ENCODE measurements at places on chromosomes 7 and 10. TPM values are rescaled to one million over a fixed set of nuclear protein-coding genes. Genes with fewer than 3 reads are reported as not detected.

The PTCD1 gene
- polyA plus RNA-seq = 3.9 TPM

The GIMAP7 gene
- polyA plus RNA-seq = 17.5 TPM

The TMEM196 gene
- 0.52 TPM for polyA plus RNA-seq

The MEOX2 gene
- polyA plus RNA-seq = 1.7 TPM

The PLAC9 gene
- 69.0 TPM for polyA plus RNA-seq

The OR2A1 gene
- 0.63 TPM for polyA plus RNA-seq

The LIPN gene
- polyA plus RNA-seq = 0.11 TPM

The FAM24B gene
- 3.9 TPM for polyA plus RNA-seq

GRCh38 chr10:9254353-9254752, 1199.9 kb downstream of the GATA3 start:
- DNase-seq = no peak

GRCh38 chr10:58348571-58349033, 13.8 kb downstream of the UBE2D1 start:
- no peak for DNase-seq

GRCh38 chr10:120945801-120946302, 94.7 kb downstream of the WDR11 start:
- DNase-seq = no peak

- DNase-seq = no peak
These were observed 236.6 kb upstream of the GRB10 start for GRCh38 chr7:51019191-51019844.

GRCh38 chr7:74029991-74030415, 2.0 kb downstream of the ELN start:
- no peak for DNase-seq

- DNase-seq = no peak
These were observed 62.5 kb upstream of the INSIG1 start for GRCh38 chr7:155234950-155235789.

DNA sequence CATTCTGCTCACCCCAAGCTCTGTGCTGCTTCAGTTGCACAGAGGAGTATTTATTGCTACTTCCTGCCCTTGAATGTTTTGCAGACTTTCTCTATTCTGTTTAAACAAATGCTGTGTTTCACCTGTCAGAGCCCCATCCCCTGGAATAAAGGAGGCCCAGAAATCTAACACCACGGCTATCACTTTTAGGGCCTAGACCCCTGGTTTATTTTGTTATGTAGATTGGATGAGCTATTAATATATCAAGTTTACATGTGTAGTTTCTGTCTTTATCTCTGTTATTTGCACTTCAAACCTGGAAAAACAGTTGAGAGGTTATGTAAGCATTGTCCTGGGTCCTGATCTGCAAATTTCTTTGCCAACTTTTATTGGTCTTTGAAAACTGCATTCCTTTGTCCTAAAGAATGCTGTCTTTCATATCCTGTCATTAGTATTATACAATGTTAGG, 630.1 kb downstream of the PARD3 start:
- no peak for DNase-seq

DNA sequence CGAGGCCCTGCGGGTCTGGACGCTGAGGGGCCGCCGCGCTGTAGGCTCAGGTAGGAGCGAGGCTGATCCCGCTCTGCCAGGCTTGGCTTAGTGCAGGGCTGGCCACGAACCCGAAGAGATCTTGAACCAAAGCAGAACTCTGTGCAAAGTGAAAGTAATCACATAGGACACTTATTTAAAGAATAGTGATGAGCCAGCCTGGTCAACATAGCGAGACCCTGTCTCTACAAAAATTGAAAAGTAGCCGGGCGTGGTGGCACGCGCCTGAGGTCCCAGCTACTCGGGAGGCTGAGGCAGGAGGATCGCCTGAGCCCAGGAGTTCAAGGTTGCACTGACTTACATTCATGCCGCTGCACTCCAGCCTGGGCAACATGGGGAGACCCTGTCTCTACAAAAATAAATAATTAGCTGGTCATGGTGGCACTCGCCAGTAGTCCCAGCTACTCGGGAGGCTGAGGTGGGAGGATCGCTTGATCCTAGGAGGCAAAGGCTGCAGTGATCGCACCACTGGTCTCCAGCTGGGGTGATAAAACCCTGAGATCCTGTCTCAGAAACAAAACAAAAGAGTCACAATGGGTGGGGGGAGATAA, 541 bp downstream of the ZSCAN25 start:
- no peak for DNase-seq

- no peak for DNase-seq
These were observed 190.9 kb downstream of the BMPER start for GRCh38 chr7:34096198-34096651.

DNA sequence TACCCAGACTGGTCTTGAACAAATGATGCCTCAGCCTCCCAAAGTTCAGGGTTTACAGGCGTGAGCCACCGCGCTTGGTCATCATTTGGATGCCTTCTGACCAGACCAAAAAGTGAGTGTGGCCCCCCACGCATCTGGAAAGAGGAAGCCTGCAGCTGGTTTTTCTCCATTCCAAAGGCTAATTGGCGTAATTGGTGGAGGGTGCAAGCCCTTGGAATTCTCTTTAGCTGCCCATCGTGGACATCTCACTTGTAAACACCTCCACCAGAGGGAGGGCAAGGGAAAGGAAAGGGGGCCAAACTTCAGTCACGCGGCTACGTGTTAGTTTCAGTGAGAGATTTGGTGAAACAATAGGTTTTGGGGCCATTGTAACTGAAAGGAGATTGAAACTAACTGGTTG, 4.1 kb upstream of the ARHGAP21 start:
- DNase-seq = no peak

GRCh38 chr7:55177589-55178261, 158.9 kb downstream of the EGFR start:
- DNase-seq = no peak

- DNase-seq = no peak
These were observed 4.9 kb downstream of the DKK1 start for GRCh38 chr10:52318822-52319464.

DNA sequence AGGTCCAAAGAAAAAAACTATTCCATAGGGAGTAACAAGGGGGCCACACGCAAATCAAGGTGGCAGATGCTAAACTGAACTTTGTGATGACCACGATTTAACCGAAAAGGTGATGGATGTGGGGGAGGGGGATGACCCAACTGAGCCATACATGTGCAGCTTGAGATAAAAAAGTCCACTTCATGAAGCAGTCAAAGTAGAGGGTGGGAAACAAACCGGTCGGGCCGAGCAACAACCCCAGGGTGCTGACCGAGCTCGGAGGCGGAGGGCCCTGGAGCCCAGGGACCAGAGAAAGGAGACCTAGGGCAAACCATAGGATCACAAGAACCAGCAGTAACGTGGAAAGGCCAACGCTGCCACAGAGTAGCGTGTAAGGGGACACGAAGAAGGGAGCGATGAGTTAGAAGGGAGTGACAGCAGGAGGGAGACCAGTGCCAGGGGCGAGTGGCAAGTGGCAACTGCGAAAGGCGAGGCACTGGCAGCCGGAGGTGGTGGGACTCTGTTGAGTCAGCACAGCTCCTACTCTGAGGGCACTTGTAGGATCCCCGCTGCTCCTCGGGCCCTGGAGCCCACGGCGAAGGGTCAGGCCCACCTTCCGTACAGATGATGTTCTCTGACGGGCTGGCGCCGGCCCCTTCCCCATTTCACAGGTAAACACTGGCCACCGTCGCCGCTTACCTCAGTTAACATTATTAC, 540 bp downstream of the SNX13 start:
- peak; percentile 55 for DNase-seq

GRCh38 chr7:151432658-151433521, 7.1 kb downstream of the CRYGN start:
- DNase-seq = no peak

DNA sequence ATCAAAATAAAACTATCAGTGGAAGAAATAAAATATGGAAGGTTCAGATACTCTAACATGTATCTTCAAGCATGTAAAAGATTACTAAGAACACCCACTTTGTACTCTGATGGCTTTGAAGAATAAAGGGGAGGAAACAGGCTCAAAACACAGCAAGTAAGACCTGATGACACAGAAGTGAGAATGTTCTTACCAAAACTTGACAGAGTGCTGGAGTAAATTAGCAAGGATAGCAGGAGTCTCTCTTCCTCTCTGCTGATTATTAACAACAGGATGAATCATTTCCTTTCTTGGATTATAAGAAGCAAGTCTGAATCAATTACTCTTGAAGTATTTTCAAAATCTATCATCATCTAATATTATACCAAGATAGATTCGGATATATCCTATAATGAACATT, 47.5 kb downstream of the GLI3 start:
- DNase-seq = no peak

DNA sequence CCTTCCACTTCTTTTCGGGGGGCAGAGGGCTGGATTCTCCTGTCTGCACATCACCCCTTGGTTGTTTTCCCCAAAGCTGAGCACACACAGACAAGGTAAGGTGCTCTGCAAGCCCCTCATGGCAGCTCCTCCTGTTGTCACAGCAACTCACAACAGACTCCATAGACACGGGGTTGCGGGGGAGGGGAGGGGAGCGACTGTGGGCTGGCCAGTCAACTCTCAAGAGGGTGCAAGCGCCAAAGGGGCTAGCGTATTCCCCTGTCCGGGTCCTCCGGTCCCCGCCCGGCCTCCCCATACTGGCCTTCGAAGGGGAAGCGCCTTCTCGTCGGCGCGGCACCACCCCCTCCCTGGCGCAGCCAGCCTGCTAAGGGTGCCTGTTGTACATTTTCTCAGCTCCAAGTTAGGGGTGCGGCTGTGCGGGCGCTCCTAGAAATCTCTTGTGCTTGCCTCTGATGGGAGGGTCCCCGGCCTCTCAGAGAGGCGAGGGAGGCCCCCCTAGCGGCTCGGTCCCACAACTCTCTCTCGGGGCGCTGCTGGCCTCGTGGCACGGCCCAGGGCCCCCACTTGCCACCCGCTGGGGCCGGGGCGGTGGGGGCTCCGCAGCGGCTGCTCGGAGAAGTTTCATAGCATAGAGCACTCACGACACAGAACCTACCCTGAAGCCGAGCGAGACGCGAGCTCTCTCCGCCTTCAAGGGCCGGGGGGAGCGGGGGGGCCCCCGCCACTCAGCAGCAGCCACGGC, 498 bp downstream of the RHOBTB1 start:
- peak; percentile 75 for DNase-seq

- DNase-seq = no peak
These were observed 49.1 kb downstream of the GNA12 start for GRCh38 chr7:2794836-2795636.

GRCh38 chr7:9488555-9488954, 1055.1 kb downstream of the NXPH1 start:
- DNase-seq = no peak

- no peak for DNase-seq
These were observed 563 bp downstream of the STAM start for GRCh38 chr10:17644485-17644943.

- no peak for DNase-seq
These were observed 458.1 kb downstream of the HTR7 start for GRCh38 chr10:90399782-90400181.

DNA sequence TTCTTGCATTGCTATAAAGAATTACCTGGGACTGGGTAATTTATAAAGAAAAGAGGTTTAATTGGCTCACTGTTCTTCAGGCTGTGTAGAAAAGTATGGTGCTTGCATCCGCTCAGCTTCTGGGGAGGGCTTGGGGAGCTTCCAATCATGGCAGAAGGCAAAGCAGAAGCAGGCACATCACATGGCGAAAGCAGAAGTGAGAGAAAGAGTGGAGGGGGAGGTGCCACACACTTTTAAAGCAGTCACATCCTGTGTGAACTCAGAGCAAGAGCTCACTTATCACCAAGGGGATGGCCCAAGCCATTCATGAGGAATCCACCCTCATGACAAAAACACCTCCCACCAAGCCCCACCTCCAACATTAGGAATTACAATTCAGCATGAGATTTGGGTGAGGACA, 303.5 kb downstream of the OTUD1 start:
- no peak for DNase-seq

DNA sequence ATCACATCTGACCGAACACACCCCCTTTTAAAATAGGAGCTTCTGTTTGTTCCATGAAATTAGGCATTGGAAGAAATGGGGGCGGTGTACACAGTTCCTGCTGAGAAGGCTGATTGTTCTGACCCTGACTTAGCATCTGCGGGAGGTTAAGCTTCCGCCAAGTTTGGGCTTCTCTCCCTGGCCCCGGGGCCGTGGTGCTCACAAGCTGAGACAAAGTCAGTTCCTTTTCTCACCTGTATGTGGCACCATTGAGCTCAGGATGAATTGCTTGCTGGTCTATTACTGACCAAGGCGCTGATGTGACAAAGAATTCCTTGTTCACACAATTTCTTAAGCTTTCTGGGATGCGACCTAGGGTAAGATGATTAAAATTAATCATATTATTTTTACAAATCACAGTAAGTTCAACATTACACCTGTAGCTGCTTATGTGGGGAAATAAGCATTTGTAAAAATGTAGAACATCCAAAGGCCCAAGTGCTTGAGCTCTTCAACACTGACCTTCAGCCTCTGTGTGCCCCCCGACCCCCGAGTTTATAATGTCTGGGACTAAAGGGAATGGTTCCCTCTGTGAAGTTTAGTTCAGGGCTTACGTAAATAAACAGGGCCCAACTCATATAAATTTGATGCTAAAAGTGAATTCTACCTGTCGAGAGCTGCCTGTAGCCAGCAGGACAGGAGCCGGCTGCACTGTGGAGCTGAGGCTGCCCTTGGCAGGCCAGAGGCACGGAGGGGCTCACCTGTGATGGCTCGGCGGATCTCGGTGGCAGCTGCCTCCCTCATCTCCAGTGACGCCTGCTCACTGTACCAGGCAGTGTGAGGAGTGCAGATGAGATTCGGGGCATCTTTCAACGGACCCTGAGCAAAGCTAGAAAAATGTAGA, 50.8 kb downstream of the ZRANB1 start:
- peak; percentile 32 for DNase-seq

GRCh38 chr10:78906734-78907390, 161.9 kb upstream of the ZMIZ1 start:
- DNase-seq = no peak

DNA sequence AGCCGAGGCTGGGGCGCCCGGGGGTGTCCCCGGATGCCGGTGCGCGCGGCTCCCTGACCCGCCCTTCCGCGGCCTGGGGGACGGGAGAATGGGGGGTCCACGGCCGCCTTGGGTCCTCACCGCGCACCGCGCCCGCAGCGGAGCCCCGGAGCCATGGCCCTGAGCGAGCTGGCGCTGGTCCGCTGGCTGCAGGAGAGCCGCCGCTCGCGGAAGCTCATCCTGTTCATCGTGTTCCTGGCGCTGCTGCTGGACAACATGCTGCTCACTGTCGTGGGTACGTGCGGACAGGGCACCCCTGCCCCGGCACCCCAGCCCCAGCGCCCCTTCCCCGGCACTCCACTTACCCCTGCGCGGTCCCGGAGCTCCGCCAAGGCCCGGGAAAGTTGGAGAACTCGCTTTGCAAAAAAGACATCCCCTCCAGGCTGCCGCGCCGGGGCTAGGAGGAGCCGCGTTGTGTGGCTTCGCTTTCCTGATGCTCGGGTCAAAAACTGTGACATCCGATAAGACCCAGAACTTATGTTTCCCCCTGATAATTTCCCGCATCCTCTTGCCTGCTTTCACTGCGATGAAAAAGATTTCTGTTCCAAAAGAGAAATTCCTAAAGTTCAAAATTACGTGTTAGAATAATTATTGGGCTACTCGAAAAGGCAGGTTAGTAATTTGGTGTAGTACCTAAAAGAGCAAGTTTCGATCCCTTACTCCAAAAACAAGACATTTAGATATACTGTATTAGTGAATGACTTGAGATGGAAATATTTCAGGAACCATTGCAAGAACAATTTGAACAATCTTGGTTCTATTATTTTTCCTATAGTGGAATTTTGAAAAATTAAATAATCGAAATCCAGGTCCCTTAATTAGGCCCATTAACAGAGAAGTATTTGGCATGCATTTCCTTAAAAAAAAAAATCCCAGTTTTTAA, 888 bp downstream of the SLC18A2 start:
- no peak for DNase-seq

Data from left renal pelvis (tissue), 4 donors.